ENCODE measurements at places on chromosomes 5 and 9.

- no peak for DNase-seq
Observed at GRCh38 chr9:99387431-99387830, 165.3 kb downstream of the SEC61B start.

GRCh38 chr5:137700282-137700680, 35.6 kb downstream of the KLHL3 start:
- no peak for DNase-seq

GRCh38 chr5:96902876-96903275, 26.6 kb downstream of the ERAP2 start:
- DNase-seq, result no peak

- DNase-seq, result no peak
Observed at GRCh38 chr9:100346836-100347235, 5.9 kb downstream of the TEX10 start.

DNA sequence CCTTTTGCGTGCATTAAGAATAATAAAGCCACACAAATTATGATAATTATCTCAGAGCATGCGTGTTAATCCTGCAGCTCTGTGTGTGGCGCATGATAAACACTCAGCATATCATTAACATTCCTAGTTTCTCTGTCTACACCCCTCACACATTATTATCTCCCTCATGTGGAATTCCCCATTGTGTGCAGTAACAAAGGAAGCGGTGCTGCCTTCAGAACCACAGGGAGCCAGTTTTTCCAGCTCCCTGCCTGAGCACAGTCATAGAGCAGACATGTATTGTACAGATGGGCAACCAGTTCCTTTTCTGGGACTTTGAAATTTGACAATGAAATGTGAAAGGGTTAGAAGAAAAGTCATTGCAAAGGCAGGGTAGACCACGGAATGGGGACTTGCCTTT, 1365.5 kb upstream of the CDH9 start:
- no peak for DNase-seq

DNA sequence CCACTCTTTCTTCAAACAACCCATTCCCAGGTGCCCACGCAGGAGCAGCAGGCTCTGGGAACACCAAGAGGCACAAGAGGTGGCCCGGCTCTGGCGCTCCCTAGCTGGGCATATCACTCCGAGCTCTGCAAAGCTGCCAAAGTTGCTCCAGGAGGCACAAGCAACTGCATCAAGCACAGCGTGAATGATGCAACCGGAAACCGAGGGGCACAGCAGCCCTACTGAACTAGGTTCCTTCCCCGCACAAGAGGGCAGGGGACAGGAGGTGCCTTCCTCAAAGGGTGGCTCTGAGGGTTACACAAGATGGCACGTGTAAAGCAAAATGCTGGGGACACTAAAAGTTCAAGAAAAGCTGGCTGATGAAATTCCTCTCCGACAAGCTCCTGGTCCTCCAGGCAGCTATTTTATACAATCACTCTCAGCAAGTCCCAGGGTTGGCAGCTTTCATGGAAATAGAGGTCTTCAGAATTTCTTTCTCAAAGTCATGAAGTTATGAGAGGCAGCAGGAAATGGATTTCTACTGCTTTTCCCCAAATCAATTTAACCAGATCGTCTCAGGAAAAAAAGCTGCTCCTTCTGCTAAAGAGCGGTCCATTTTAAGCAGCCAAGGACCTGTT, 22.9 kb downstream of the PSMB7 start:
- DNase-seq, result no peak

GRCh38 chr5:26805076-26805475, 233.3 kb downstream of the CDH9 start:
- DNase-seq, result no peak

GRCh38 chr5:73781107-73781768, 155.2 kb downstream of the ARHGEF28 start:
- no peak for DNase-seq

- no peak for DNase-seq
Observed at GRCh38 chr5:144779368-144779767, 608.7 kb downstream of the KCTD16 start.

GRCh38 chr9:104080983-104081382, 13.1 kb upstream of the SMC2 start:
- no peak for DNase-seq

DNA sequence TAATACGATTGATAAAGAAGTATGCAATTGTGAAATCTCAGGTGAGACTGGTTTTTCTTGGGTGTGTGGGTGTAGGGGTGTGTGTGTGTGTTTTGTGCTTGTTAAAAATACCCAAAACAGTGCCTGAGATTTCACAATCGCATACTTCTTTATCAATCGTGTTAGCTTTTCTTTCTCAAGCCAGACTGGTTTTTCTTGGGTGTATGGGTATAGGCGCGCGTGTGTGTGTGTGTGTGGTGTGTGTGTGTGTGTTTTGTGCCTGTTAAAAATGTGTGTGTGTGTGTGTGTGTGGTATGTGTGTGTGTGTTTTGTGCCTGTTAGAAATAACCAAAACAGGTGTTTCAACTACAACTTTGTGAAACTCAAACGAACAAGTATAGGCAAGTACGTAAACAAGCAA, 53.7 kb downstream of the CERT1 start:
- DNase-seq, result no peak

- DNase-seq, result no peak
Observed at GRCh38 chr5:149773291-149774095, 43.4 kb downstream of the PPARGC1B start.

DNA sequence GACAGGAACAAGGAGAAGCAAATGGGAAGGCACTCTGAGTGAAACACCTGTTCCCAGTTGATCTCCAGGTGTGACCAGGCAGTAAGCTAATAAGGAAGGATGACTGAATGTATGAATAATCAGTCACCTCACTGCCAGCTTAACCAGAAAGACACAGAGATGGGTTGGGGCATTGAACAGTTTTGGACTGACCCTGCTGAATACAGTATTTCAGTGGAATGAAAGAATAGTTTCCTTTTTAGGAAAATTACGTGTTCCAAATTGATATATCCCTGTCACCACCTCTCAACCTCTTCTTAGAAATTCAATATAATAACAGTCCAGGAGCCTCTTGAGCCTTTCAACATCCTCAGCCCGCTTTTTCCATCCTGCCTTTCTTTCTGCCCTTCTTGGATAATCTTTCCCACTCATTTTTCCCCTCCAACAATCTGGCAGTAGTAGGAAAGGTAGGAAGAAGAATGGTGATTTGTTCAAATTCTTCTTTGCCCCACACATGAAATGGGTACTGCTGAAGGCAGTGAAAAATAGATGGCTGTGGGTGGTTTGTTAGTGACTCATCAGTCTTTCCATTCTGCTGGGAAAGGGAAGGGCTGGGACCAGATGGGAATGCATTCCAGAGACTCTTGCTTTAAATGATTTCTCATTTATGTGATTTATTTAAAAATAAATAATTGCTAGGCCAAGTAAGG, 117.9 kb downstream of the ZSWIM6 start:
- peak; percentile 75 for DNase-seq

DNA sequence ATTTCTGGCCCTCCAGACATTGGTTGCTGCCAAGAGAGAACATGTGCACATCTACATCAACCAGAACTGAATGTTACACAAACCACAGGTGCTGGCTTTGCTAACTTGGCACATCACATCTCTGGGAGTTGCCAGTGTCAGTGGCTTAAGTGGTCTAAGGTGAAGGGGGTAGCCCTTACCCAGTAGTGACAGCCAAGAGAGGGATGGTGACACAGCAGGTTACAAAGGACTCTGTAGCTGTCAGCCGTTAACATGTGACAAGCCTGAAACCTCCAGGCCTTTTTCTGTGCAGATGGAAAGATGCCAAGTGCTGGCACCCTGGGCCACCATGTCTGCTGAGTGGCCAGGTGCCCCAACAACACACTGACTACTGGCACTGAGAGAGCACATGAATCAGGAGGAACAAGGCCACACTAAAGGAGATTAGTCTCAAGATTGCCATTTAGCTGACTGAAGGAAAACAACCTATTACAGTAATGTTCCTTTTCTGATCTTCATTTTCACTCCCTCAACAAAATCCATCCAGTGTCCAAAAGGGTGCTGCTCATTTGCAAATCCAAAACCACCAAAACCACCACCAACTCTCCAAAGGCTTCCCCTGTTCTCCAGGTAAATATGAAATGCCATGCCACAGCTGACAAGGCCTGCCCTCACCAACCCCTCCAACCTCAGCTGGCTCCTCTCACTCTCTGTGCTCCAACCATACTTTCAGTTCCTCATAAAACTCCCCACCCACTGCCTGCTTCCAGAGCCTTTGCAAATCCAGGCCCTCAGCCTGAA, 20.2 kb downstream of the SIL1 start:
- DNase-seq, result no peak

DNA sequence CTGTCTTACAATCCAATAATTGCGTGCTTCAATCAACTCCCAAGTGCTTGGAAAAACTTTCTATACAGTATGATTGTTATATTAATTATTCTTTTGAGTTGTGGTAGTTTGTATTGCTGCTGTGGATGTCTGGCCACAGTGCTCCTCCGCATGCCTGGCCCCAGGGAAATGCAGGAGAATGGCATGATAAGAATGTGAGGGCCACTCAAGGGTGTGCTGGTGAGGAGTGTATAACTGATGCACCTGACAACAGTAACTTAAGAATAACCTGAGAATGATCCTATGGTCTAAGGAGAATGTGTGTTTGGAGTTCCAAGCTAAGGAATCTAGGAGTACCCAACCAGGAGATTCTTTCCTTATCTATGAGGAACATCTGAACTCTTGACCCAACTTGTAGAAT, 152.9 kb upstream of the APC start:
- DNase-seq, result no peak

GRCh38 chr5:180739958-180740357, at the start of gene OR2Y1:
OR2Y1 (minus strand) TSS chr5:180740058; CDS start chr5:180740058, 0 bp downstream.
- no peak for DNase-seq

GRCh38 chr5:131218392-131218791, 45.5 kb upstream of the CDC42SE2 start:
- DNase-seq, result no peak

DNA sequence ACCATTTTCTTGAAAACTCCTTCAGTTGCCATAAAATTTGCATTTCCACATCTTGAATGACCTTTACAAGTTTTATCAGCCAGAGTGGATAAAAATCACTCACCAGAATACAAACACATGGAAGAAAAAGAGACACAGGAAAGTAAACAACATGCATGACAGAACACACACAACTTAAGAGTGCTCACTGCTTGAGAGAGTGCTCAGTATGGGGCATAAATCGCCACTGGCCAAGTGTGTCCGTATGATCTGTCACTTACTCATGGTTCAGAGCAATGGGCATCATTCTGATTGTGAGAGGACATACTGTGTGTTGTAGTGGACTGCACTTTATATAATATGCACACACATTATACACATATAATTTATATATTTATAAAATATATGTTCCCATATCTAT, 155.6 kb upstream of the NTRK2 start:
- DNase-seq, result no peak

DNA sequence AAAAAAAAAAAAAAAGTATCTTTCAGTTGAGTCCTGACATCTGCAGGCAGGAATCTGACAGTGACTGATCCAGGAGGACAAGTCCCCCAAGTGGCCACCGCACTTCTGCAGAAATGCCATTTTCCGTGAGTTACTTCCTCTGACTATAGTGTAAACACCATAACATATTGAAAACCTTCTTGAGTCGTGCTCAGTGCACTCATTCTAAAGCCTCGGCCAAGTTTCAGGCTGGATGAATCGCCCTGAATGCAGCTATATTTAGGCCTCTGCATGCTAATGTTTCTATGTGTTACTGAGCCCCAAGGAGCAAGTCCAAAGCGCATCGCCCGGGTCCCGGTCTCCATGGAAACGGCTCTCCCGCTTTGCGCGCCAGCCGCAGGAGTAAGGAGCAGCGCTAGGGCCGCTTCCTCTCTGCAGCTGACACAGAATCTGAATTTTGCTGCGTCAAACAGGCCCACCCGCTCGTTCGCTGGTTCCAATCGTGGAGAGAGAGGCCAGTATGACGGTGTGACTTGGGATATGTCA, 335.4 kb downstream of the MSX2 start:
- peak; percentile 76 for DNase-seq

DNA sequence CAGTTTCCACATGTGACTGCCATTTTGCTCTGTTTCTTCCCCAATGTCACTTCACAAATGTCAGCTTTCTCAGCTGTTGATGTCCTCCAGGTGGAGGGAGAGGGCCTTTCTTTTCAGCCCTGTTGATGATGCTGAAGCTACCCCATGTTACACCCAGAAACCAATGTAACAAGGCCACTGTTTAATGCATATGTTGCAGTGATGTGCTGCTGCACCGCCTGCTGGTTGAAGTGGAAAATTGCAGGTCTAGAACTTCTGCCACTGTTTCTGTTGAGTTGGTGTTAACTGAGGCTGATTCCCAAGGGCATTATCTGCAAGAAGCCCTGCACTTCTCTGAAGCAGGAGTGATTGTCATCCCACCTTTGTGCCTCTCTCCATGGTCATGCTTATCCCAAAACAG, 428.4 kb downstream of the KDM4C start:
- DNase-seq, result no peak

GRCh38 chr9:6575324-6576034, 70.0 kb downstream of the GLDC start:
- no peak for DNase-seq

GRCh38 chr9:137198902-137199283, 1.6 kb downstream of the TPRN start:
- no peak for DNase-seq

- DNase-seq, result peak; percentile 85
Observed at GRCh38 chr5:82356808-82357671, 78.9 kb upstream of the RPS23 start.

DNA sequence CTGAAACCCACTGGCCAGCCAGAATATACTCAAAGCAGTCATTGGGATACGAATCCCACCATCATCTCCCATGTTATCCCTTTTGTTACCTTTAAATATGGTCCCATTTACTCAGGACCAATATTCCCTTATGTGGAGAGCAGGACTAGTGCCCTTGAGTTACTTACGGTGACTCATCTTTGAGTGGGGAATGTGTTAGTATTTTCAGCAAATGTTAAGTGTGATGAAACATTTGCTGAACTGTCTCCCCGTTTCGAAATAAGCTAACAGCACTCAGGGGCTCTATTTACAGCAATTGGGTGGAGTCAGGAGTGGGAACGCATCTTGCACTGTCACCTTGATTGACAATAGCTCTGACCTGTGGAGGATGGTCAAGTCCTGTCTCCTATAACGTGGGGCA, 67.4 kb downstream of the CTSL start:
- DNase-seq, result peak; percentile 35

- no peak for DNase-seq
Observed at GRCh38 chr5:64746446-64746845, 22.0 kb downstream of the SREK1IP1 start.

DNA sequence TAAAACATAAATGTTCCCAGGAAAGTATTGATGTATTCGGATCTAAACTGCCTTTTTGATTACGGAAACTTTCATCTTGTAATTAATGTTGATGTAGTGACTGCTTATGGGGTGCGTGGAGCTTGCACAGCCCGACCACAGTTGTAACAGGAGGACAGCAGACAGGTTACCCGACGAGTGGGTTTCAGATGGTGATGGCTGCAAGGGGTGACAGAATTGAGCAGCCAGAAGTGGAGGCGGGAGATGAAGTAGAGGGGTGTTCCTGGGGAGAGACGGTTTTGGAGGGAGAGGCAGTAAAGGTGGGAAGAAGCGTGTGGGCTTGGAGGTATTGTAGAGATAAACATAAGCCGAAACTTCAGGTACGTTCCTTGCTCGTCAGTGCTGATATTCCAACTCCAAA, 5.8 kb downstream of the CEP72 start:
- DNase-seq, result no peak

Measured in urothelium cell line (cell line).